ENCODE measurements at places on chromosomes 2 and 18.

- no peak for DNase-seq
Measured at GRCh38 chr18:77109648-77110019, 22.9 kb downstream of the MBP start.

DNA sequence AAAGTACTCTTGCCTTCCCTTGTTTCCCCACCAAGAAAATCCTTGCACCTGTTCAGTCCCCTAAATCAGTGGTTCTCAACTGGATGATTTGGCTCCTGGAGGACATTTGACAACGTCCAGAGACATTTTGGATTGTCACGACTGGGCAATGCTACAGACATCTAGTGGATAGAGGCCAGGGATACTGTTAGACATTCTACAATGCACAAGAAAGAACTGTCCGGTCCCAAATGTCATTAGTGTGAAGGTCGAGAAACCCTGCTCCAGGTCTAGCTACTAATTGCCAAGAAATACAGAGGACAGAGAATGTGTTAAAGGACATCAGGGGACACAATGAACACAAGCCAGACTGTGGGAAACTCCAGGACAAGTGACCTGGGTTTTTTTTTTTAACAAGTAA is 60.0 kb downstream of the LRP2 start:
- DNase-seq: no peak

- DNase-seq: no peak
Measured at GRCh38 chr2:108349571-108349928, 28.2 kb upstream of the SULT1C4 start.

- DNase-seq: no peak
Measured at GRCh38 chr2:54577035-54577434, 120.9 kb downstream of the SPTBN1 start.

DNA sequence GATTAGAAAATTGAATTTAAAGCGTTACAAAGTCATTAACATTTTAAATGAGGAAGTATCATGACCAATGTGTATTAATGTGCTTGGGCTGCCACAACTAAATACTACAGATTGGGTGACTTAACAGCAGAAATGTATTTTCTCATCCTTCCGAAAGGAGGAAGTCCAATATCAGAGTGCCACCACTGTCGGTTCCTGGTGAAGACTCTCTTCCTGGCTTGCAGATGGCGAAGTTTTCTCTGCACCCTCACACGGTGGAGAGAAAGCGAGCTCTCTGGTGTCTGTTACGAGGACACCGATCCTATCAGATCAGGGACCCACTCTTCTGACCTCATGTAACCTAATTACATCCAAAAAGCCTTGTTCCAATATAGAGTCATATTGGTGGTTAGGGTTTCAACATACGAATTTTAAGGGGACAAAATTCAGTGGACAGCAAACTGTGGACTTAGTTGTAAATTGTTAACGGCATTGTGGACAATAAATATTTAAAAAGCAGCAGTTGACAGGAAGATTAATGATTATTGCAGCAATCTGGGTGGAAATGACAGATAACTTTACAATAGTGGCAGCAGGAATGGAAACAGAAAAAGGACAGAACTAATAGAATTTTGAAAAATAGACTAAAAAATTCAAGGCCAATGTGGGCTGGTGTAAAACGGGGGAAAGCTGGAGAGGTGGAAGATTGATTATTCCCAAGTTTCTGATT is 35.1 kb upstream of the CYRIA start:
- DNase-seq: no peak

DNA sequence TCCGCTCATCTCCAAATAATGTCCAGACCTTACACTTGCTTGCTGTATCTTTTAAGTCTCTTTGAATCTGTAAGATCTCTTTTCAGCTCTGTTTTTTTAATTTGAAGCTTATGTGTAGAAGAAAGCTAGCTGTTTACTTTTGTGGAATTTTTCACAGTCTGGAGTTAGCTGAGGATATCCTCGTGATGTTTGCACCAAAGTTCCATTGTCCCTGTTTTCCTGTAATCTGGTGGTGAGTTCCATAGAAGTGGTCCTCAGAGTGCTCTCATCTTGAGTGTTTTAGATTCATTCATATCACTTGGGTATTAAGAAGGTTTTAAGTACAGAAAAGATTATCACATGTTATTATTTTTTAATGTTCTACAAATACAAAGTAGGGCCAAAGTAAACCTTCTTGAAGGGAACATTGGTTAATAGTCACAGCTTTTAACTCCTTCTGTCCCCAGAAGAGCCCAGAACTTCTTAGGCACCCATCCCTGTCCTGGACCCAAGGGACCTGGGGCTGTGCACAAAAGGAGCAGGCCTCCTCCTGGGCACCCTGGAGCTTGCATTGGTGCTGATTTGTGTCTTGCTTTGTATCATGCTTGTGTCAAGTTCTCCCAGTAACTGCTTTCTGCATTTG is 15.0 kb downstream of the MLPH start:
- DNase-seq: no peak

GRCh38 chr2:207206011-207206410 is 40.3 kb upstream of the KLF7 start:
- no peak for DNase-seq

DNA sequence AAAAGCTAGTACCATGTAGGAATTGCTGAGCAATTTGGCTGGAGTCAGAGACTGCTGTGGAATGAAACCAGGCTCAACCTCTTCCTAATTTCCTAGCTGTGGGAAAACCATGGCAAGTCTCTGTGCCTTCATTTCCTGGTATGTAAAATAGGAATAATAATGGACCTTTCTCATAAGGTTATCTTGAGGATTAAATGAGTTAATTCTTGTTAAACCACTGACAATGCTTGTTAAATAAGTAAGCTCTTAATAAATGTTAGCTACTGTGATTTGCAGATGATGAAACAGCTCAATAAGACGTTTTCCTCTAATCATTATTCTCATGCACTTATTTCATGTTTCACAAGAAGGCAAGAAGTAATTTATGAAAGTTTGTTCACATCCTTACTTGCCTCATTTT is 346.7 kb downstream of the RND3 start:
- DNase-seq: no peak

DNA sequence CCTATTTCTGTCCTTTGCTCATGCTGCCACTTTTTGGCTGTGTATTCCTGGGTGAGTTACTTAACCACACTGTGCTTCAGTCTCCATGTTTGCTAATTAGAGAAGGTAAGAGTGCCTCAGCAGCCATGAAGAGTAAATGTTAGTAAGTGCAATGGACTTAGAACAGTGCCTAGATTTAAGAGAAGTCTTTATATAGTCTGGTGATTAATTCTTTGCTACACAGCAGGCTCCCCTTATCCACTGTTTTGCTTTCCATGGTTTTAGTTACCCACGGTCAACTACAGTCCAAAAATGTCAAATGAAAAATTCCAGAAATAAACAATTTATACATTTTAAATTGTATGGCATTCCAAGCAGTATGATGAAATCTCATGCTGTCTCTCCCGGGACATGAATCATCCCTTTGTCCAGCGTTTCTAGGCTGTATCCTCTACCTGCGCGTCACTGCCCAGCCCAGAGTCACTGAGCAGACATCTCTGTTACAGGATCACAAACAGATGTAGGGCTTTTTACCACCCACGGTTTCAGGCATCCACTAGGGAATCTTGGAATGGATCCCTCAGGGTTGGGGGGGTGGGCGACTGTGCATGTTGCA is 91.0 kb downstream of the CTIF start:
- DNase-seq: no peak

DNA sequence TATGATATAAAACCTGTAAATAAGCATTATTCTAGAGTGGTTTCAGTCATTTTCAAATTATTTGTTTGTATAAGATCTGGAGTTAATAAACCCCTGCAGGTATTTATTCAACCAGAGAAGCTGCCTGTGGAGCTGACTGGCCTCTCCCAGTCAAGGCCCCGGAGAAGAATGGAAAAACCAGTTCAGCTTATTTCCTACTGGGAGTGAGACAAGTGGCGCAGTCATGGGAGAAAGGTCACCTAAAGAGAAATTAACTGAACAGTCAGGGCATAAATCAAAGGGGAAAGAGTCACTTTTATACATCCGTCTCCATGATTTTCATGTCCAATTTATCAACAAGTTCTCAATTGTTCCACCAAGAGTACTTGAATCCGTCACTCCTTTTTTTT is 240.9 kb downstream of the RNF152 start:
- peak; percentile 68 for DNase-seq

DNA sequence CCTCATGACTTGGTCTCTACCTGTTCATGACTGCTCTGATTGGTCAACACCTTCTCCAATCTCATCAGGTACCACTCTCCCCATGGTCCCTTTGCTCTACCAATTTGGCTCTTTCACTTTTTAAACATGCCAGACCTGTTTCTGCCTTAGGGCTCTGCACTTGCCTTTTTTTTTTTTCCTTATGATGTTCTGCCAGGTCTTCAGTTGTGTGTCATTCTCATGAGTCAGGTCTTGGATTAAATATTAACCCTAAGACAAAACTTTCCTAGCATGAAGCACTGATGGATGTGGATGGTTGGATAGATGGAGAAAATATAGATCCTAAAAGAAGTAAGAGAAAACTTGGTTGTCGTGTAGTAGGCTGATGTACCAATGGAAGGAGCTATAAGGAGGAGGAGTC is 219.3 kb downstream of the TTC32 start:
- DNase-seq: no peak
